ENCODE measurements at places on chromosomes 16 and 17.
A peak's percentile ranks its signal among the peaks of the same experiment; 100 is the strongest.

DNA sequence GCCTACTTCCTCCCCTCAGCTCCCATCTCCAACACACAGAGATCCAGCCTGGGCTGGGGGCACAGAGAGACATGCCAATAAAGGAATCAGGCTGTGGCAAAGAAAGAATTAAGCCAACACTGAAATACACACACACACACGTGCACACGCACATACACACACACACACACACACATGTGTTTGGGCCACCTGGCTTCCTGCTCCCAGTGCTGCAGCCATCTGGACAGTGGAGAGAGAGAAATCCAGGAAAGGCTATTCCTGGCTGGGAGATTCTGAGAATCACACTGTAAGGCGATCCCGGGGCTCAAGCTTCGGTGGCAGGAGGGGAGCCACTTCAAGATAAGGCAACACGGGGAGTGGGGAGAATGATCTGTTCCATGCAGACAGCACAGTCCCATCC is 72.4 kb downstream of the NOG start:
- DNase-seq = no peak

DNA sequence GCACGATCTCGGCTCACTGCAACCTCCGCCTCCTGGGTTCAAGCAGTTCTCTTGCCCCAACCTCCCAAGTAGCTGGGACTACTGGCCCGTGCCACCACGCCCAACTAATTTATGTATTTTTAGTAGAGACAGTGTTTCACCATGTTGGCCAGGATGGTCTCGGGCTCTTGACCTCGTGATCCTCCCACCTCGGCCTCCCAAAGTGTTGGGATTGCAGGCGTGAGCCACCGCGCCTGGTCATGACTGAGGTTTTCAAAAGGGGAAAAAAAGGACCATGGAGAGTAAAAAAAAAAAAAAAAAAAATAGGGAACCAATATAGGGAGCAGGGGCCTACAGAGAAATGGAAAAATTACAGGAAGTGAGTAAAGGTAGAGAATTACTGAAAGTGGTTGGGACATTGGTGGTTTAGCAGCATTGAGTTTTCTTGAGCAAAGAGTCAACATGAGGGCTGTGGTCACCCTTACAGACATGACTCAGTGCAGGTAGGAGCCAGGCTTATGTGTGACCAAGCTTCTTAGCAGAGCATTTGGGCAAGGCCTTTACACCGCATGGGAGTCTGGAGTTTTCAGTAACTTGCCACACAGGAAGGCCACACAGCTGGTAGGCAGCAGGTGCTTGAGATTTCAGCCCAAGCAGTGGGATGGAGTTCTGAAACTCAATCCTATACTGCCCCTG is 447.3 kb downstream of the HS3ST3B1 start:
- no peak for DNase-seq

- no peak for DNase-seq
These were observed 141.0 kb downstream of the STX8 start for GRCh38 chr17:9434642-9435057.

- no peak for DNase-seq
These were observed 50.7 kb upstream of the ACSF3 start for GRCh38 chr16:89042711-89043551.

GRCh38 chr17:19979917-19980770 is 2.5 kb upstream of the AKAP10 start:
- peak; percentile 61 for DNase-seq

DNA sequence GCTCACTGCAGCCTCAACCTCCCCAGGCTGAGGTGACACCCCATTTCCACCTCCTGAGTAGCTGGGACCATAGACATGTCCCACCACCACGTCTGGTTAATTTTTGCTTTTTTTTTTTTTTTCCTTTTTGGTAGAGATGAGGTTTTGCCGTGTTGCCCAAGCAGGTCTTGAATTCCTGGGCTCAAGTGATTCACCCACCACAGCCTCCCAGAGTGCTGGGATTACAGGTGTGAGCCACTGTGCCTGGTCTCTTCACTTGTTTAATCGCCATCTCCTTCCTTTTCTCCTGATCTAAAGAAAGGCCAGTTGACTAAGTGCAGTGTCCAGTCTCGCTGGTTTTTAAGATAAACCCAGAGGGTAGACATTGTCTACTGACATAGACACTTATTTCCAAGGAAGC is 152.0 kb downstream of the C16orf95 start:
- DNase-seq = no peak

DNA sequence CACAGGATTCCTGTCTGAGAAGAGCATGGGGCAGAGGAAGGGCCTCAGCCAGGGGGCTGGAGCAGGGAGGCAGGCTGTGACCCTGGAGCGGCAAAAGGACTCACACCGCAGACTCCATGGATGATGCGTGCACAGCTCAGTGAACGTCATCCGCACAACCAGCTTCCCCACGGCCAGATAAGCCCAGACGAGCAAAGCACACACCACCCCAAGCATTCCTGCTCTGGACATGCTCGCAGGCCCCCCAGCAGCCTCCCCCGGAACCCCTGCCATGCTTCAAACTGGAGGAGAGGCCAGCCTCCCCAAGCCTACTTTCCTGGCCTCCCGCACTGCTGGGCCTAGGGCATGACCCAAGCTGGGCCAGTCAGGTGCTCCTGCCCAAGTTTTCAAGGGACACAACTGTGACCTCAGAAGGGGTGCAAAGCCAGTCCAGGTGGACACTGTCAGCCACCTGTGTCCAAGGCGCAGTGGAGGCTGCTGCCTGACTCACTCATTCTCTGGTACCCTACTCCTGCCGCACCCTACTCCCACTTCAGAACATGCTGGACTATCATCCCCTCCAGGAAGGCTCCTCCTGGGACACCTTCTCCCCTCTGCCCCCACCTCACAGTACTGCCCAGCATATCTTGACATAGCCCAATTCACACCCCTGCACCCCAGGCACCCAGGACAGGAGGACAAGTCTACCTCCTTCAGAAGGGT is 4.8 kb downstream of the BCAR1 start:
- DNase-seq = no peak

DNA sequence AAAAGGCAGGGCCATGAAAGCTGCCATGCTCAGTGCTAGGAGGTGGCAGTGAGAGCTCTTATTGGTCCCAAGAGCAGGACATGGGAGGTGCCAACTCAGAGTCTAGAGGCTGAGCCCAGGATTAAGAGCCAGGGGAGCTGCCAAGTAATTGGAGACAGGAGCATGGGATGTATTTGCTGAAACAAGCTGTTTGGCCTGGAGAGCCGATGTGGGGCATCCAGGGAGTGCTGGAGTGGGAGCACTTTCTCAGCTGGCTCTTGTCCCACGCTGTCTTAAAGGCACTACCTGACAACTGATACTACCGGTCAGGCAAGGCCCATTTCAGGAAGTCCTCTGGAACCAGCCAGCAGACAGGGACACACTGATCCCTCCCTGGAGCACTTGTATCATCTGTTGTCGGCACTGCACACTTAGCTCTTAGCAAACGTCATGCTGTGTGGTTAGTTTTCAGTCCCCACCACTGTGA is 19.3 kb downstream of the ANKFN1 start:
- no peak for DNase-seq

- no peak for DNase-seq
These were observed 28.6 kb downstream of the MYO18A start for GRCh38 chr17:29151567-29151966.

DNA sequence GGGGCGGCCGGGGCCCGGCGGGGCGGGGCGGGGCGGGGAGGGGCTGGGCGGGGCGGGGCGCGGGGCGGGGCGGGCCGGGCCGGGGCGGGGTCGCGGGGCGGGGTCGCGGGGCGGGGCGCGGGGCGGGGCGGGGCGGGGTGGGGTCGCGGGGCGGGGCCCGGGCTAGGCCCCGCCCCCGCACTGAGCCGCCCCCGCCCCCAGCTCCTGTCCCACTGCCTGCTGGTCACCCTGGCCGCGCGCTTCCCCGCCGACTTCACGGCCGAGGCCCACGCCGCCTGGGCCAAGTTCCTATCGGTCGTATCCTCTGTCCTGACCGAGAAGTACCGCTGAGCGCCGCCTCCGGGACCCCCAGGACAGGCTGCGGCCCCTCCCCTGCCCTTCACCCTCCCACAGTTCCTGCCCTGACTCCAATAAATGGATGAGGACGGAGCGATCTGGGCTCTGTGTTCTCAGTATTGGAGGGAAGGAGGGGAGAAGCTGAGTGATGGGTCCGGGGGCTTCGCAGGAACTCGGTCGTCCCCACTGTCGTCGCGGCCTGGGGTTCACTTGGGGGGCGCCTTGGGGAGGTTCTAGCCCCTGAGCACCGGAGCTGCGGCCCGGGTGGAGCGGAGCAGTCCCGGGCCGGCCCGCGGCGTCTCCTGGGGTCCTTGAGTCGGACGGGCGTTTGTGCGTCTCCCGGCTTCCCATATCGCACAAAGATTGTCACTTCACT is 795 bp upstream of the HBM start:
- DNase-seq = no peak

DNA sequence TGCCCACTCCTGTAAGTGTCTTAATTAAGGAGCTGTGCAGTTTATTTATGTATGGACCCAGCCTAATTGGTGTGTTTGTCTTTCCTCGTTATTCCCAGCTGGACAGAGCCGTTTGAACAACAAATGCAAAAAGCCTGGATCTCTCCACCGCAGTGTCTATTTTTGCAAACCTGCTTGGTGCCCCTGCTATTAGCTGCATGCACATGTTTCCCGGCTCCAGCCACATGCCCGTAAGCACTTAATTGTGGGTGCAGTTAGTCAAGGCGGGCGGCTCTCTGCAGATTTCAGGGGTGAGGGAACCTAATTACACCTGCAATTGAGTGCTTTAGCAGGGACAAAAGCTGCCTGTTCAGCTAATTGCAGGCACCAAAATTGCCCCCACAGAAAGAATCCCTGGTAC is 74.0 kb upstream of the GSE1 start:
- DNase-seq = no peak

DNA sequence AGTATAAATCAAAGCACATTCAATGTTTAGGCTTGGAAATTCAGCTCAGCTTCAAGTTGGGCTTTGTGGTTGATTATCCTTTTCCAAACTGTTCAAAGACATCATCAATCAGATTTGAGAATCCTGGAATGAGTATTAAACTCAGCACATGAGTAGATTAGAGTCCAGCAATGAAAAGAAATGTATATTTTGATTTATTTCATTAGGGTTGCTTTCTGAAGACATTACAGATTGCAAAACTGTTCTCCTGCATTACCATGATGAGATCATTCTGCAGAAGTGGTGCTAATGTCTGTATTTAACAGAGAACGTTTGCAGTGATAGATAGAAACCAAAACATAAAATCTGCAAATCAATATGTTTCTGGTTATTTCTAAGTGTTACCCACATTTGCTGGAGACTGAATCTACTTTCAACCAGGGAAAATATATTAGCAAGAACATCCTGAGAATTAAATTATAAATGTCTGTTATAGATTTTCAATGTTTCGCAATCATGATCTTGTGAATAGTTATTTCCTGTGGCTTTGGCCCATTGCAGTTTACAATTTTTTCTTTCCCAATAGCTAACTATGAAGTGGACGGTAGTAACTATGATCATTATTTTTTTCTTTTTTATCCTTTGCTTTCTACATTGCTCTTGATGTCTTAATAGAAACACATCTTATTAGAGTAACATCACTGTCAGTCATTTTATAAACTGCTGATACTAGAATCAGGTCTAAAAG is 1125.7 kb upstream of the GOT2 start:
- no peak for DNase-seq

GRCh38 chr17:50949128-50949988 is 83.2 kb upstream of the TOB1 start:
- no peak for DNase-seq

DNA sequence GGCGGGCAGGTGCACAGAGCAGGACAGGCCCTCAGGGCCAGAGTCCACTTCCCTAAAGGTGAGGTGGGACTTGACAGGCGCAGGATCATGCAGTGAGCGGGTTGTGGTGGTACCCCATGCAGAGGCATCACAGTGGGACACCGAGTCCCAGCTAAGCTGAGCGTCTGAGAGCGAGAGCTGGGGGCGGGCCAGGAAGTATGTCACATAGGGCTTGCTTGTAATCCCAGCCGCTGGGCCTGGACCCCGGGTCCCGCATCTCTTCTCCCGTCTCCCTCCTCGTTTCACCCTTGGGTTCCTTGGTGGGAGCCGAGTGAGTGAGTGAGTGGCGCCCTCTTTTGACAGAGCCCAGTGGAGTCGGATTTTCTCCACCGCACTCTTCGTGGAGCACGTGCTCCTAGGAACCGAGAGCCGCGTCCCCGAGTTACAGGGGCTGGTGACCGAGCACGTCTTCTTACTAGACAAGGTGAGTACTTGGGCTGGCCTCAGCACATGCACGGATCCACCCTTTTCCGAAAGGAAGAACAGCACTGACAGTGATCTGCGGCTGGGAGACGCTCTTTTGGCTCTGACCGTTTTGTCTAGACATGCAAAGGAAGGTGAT is 50.8 kb upstream of the ENDOV start:
- peak; percentile 62 for DNase-seq

DNA sequence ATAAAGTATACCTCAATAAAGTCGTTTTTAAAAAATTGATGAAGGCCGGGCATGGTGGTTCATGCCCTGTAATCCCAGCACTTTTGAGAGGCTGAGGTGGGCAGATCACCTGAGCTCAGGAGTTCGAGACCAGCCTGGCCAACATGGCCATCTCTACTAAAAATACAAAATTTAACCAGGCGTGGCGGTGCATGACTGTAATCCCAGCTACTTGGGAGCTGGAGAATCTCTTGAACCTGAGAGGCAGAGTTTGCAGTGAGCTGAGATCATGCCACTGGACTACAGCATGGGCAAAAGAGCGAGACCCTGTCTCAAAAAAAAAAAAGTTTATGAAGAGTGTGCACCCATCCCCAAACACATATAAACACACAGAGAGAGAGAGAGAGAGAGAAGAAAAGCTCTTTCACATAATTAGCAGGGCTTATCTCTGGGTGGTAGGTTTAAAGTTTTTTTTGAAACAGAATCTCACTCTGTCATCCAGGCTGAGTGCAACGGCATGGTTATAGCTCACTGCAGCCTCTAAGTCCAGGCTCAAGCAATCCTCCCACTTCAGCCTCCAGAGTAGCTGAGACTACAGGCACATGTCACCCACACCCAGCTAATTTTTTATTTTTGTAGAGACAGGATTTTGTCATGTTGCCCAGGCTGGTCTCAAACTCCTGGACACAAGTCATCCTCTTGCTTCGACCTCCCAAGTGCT is 3.0 kb downstream of the SREBF1 start:
- DNase-seq = no peak

- no peak for DNase-seq
These were observed 28.0 kb upstream of the LITAF start for GRCh38 chr16:11614587-11615175.

DNA sequence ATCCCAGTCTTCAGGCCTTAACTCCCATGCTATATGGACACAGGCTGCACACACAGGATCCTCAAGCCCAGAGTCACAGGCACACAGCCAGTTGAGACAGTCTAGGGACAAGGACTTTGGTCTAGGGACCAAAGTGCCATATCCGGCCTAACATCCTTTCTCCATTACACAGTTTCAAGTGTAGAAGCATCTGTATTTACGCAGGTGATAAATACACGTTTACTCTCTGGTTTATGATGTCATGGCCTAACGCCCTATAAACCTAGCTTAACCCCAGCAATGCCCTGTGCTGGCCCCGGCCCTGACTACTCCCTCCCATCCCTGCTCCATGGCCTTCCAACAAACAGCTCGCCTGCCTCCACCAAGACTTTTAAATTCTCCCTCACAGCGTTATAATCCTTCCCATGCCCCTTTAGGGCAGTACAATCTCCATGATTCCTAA is 17.1 kb downstream of the CUEDC1 start:
- no peak for DNase-seq

- no peak for DNase-seq
These were observed 181.2 kb upstream of the TBX2 start for GRCh38 chr17:61218438-61218837.

GRCh38 chr17:17539591-17539990 is 43.4 kb upstream of the RASD1 start:
- DNase-seq = no peak

All from D721Med (cell line).